ENCODE measurements at places on chromosomes 7 and 10.

DNA sequence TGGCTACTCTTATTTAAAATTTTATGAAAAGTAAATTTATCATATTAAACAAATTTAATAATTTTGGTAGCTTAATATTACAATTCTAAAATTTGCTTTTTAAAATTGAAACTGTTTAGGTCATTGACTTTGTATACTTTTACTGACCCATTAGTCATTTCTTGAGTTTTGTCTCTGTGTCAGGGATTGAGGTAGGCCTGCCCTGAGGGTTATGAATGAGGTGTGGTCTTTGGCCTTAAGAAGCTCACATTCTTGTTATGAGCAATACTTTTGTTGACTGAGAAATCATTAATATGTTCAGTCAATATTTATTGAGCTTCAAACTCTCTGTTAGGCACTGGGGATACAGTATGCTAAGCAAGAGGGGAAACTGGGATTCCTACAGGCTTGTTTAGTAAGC, 47.0 kb upstream of the RPA3 start:
- DNase-seq: no peak

GRCh38 chr7:114988026-114988425, 66.1 kb downstream of the MDFIC start:
- DNase-seq: no peak

DNA sequence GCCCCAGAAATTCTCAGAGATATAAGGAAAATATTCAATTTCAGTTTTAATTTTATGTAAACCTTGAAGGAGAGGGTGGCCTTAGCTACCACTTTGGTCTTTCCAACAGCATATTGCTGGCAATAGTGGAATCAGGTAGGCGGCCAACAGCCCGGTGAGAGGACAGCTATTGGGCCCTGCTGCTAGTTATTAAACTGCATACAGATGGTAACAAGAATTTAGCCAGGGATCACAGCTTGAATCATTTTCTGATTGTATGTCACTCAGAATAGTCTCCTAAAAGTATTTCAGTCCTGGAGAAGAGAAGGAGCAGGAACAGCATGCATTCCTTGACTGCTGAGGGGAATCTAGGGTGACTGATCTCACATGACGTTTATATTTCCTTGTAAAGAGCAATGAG, 261.4 kb upstream of the SMIM30 start:
- DNase-seq: no peak

DNA sequence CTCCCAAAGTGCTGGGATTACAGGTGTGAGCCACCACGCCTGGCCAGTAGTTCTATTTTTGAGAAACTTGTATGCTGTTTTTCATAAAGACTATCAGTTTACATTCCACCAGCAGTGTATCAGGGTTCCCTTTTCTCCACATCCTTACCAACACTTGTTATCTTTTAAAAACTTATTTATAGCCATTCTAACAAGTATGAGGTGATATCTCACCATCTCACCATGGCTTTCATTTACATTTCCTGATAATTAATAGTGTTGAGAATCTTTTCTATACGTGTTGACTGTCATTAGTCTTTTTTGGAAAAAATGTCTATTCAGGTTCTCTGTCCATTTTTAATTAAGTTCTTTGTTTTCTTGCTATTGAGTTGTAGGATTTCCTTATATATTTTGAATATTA, 416.1 kb downstream of the NEBL start:
- DNase-seq: no peak

DNA sequence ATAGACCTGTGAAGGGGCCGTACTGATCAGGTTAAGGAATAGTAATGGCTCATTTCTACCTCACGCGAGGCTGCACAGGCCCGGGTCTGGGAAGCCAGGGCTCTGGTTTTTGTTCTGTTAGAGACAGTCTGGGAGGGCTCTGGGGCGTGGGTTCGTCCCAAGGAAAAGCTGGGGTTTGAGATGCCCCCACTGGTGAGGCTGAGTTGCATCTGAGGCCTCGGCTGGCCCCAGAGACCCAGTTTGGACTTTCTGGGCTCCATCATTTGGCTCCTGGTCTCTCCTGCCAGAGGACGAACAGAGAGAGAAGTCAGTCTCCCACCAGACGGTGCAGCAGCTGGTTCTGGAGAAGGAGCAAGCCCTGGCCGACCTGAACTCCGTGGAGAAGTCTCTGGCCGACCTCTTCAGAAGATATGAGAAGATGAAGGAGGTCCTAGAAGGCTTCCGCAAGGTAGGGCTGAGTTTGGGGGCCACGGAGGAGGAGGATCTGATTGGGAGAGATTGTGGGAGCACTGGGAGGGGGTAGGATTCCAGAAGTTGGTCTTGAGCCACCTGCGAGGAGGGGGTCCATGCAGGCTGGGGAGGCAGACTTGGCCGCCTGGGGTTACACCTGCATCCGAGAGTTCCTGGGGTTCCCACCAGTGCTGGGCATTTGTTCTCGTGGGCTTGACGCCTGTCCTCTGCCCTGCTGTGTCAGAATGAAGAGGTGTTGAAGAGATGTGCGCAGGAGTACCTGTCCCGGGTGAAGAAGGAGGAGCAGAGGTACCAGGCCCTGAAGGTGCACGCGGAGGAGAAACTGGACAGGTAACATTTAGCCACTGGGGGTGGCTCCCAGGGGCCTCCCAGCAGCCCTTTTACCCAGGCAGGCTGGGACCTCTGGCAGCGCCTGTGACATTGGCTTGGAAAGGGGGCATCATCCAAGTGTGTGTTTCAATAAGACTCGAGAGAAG, 22.5 kb upstream of the BTBD16 start:
- DNase-seq: no peak

DNA sequence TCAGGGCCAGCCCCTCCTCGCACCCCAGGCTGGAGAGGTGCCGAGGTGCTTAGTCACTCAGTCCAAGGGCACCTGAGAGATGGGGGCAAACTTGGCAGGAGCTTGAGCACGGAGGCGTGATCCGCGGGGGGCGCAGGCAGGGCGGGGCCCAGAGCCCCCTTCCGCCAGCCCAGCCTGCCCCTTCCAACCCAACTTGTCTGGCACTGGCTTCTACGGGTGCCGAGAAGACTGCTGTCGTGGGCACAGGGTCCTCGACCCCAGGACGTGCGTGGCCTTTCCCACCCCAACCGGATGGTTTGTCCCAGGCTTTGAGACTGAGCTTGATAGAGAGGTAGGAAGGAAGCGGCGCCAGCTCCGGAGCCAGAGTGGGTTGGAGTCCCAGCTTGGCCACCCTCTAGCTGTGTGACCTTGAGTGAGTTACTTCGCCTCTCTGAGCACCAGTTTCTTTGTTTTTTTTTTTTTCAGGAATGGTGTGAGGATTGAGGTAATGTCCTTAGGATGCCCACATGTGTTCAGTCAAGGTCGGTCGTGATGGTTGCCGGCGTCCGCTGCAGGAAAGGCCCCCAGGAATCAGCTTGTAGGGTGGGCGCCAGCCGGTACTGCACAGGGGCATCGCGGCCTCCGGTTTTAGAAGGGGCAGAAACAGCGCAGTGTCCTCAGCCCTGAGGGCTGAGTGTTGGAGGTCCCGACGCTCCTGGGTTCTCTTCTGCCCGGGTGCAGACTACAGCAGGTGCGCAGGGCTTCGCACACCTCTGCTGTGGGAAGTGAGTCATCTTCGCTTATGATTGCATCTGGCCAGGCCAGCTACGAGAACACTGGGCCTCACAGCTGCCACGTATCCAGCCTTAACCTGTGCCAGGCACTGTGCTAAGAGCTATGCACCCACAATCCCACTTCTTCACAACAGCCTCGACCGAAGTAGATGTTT, 28.6 kb upstream of the VAX1 start:
- DNase-seq: no peak
